RWPE2 (cell line): ENCODE measurements at places on chromosomes 16 and 17.

DNA sequence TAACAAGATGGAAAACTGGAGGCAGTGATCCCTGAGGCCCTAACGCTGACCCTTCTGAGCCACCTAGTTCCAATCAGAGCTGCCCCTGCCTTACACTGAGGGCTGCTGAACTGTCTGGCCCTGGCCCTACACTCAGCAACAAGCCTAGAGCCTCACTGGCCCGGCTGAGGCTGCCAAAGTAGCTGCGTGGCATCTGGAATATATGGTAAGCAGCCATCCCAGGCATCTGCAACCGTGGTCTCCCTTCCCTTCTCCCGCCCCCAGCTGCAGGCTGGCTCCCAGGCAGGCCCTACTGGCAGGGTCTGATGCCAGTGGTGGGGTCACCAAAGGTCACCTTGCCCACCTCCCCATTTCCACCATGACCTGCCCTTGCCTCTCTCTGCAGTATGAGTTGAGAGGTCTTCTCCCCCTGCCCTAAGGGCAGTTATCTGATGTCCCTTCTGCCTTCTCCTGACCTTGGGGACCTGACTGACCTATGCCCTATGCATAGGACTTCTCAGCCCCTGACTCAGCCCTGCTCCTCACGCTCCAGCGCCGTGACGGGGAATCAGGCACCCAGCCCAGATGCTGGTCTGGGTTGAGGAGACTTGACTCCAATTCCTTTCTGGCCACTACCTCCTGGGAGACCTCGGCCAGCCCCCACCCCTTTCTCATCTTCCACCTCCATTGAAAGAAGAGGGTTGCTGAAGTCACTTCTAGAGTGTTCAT lies 45.3 kb downstream of the CPNE2 start:
- peak; percentile 56 for DNase-seq

- no peak for DNase-seq
These were observed 19.2 kb downstream of the GPT2 start for GRCh38 chr16:46903255-46903905.

GRCh38 chr16:57235128-57236021 lies 9.7 kb upstream of the ARL2BP start:
- DNase-seq, result no peak

DNA sequence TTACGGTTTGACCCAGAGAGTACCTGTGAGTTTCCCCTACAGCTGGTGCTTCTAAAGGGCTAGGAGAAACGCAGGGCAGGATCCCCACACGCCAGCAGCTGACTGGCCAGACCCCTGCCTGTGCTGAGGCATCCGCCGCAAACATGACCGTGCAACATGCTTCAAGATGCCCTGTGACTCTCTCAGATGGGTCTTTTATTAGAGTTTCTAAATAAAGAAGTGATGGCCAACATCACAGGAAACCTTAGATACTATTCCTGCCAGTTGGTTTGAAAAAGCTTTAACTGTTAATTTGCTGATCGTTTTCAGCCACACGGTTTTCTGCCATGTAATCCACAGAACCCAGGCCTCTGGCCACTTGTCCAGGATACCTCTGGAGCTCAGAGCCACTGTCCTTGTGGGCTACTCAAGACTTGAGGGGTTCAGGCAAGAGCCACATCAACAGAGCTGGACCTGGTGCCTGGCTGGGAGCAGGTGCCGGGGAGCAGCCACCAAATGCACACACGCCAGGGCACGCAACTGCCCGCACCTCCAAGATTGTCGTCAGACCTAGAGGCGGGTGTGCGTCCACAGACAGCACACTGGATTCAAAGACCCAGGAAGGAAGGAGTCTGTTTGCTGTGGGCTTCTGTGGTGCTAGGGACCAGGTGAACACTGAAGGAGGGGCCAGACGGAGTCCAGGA lies 118.4 kb downstream of the ZNF778 start:
- peak; percentile 47 for DNase-seq

DNA sequence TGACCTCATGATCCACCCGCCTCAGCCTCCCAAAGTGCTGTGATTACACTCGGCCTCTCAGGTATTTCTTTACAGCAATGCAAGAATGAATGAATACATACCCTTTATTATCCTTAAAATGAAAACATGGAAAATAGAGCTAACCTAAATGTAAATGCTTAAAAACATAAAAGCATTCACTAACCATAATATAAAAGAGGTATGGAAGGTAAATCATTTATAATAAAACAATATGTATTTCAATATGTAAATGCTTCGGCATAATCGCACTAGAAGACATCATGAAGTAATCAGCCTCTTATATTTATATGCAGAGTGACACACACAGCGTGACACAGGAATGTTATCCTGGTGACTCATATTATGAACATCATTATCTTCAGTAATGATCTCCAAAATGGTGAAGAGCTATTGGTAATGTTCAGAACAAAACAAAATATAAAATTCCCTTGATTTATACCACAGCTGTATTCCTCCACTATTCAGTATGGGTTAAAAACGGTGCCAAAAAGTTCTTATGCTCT lies 53.9 kb downstream of the AIPL1 start:
- no peak for DNase-seq

DNA sequence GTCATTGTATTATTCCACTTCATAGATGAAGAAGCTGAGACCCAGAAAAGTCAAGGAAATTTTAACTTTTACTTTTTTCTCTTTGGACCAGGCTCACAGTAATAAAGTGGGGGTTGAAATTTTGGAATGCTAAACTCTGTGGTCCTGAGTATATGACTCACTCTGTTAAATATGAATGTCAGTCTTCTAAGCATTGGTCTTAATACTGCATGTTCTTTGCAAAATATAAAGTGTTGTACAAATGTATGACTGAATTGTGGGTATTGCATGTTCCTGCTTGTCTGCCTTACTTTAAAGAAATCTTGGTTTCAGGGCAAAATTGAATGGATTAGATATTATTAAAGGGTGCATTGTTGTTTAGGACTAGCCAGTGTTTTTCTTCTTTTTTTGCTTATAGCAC lies 950.8 kb upstream of the GOT2 start:
- DNase-seq, result no peak

- no peak for DNase-seq
These were observed 1.9 kb downstream of the FOXL1 start for GRCh38 chr16:86580063-86580790.

DNA sequence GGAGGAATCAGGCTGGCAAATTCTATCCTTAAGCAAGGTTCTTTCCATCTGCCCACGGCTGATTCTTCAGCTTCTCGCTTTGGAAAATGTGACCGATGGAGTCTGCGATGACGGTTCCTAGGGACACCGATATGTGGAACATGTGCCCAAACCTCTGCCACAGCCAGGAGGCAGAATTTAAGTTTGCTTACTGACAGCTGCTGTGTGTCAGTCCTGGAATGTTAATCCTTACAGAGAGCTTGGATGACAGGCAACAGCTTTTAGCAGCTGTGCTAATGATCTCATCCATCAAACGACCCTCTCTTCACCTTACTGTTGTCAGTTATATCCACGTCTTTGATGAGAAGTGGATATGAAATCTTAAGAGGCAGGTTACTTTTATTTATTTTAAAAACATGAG lies 11.4 kb upstream of the MYH13 start:
- no peak for DNase-seq

DNA sequence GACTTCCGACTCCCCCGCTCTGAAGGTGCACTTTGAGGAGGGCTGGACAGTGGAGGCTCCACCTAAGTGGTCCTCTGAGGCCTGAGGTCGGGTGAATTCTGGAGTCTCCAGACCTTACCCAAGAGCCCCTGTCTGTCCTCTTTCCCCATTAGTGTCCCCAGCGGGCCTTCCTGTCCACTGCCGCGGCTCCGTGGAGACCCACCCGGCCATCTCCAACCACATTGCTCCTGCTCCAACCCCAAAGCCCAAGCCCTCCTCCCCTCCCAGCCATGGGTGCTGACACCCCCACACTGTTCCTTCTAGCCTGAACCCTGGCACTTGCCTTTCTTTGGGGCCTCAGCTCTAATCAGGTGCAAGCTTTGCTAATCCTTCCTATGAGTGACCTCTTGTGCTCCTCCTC lies 283.1 kb upstream of the TNRC6C start:
- DNase-seq, result no peak

- no peak for DNase-seq
These were observed at the start of gene SPN for GRCh38 chr16:29663016-29663806. Gene SPN (plus strand): TSS chr16:29663247. CDS start chr16:29663729, 482 bp downstream.
